Caudate nucleus (tissue), 63 donors: ENCODE measurements at places on chromosomes 2 and 18.

DNA sequence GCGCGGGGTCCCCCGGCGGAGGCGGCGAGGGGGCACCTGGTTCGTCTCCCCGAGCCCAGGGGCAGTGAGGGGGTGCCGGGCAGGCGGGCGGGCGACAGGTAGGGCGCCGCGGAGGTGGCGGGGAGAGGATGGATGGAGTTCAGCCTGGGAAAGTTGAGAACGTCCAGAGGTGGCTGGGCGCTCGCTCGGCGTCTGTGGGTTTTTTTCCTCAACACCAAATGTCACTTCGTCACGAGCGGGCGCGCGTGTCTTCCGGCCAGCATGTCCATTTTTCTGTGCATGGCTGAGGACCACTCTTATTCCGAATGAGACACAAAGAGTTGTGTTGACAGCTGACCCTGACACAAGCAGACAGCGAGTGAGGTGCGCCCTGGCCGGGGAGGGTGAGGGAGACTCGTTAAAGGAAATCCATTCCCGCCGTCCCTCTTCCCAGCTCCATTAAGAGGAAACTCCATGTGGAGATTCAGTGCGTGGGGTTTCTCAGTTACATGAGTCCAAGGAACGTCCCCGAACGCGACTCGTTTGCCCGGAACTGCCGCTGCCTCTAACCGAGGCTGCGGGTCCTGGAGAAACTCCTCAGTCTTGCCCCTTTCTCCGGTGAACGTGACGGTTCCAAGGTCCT lies 859 bp downstream of the GREB1L start:
- DNase-seq, result peak; percentile 10

- DNase-seq, result no peak
Measured at GRCh38 chr2:182230561-182230960, 196.3 kb downstream of the PDE1A start.

GRCh38 chr2:72883356-72883962 lies 3.7 kb upstream of the SPR start:
- DNase-seq, result no peak

GRCh38 chr18:44799382-44799906 lies 118.8 kb downstream of the SETBP1 start:
- no peak for DNase-seq

DNA sequence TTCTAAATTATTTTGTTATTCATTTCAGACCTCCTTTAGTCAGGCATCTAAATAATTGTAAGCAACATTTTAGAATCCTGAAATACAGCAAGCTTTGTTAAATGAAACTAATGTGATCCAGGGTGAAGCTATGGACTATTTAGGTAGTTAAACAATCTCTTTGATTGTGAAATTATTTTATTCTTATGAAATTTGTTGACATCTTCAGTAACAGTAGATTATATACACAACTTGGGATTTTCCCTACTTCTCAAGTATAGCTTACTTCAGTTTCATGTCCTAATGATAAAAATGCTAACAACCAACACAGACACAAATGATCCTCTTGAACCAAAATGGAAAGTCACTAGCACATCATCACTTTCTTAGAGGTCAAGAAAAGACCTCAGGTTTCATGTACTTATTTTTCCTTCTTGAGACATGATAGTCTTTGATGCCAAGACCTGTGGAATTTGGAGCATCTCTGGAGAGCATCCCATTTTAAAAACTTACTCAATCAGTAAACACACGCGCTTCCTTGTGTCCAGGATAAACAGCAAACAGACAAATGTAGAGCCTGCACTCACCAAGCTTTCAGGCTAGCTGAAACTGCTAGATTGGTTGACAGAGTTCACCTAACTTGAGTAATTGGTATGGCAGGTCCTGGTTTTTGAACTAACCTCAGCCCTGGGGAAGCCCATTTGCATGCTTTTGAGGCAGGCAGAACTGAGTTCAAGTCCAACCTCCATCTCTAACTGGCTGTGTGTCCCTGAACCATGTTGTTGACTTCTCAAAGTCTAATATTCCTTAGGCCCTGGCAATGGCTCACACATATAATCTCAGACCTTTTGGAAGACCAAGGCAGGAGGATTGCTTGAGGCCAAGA lies 47.8 kb downstream of the KCTD18 start:
- DNase-seq, result no peak

GRCh38 chr2:159817283-159817682 lies 19.3 kb upstream of the CD302 start:
- DNase-seq, result no peak

- DNase-seq, result no peak
Measured at GRCh38 chr2:16526193-16526592, 139.4 kb downstream of the CYRIA start.

GRCh38 chr2:234680688-234681619 lies 184.1 kb upstream of the ARL4C start:
- no peak for DNase-seq

- no peak for DNase-seq
Measured at GRCh38 chr2:59713577-59713976, 839.9 kb downstream of the BCL11A start.

GRCh38 chr18:54222922-54223567 lies 1.4 kb downstream of the MBD2 start:
- peak; percentile 40 for DNase-seq

- no peak for DNase-seq
Measured at GRCh38 chr2:191638079-191638801, 39.7 kb upstream of the NABP1 start.

GRCh38 chr18:8153887-8154583 lies 455.2 kb upstream of the RAB12 start:
- no peak for DNase-seq

GRCh38 chr2:86068136-86068588 lies 37.5 kb downstream of the POLR1A start:
- no peak for DNase-seq

DNA sequence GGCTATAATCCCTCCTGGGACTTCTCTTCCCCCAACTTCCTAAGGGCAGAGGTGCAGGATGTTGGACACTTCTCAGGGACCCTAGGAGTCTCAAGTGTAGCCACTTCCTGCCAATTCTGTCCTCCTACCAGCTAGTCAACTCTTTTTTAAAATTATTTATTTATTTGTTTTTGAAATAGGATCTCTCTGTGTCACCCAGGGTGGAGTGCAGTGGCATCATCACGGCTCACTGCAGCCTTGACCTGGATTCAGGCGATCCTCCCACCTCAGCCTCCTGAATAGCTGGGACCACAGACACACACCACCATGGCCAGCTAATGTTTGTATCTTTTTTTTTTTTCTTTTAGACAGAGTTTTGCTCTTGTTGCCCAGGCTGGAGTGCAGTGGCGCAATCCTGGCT lies 11.5 kb downstream of the SFTPB start:
- DNase-seq, result no peak

DNA sequence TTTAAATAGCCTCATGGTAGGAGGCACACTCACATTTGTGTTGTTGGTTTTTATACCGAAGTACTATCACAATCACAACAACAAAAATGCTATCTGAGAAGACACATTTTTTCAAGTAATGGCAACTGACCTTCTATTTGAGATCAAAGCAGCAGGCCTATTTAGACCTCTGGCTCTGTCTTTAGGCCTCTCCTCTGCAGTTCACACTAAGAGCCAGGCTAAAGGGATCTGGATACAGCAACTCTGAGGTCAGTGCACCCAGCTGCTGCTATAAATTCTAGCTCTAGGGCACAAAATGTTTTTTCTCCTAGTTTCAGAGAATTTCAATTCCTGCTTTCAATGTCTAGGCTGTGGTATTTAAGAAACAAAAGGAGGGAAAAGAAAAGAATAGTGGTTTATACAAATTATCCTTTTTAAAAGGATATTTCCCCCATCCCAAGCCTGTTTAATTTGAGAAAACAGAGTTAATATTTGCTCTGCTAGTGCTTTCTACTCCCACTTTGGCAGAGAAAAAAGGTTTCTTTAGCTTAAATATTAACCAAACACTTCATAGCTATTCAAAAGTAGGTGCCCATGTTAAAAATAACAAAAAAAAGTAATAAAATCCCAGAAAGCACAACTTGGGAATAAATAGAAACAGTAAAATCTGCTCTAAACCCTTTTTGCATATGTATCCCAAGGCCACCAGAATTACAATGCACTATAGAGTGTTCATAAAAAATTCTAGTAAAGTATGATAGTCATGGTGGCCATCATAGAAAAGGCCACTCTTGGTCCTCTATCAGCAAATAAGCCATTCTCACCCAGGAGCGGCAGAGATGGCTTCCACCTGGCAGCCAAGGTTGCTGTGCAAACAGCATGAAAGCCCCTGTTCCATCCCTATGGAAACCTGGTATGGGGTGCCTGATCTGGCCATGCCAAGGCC lies 293.6 kb upstream of the SESTD1 start:
- DNase-seq, result no peak

DNA sequence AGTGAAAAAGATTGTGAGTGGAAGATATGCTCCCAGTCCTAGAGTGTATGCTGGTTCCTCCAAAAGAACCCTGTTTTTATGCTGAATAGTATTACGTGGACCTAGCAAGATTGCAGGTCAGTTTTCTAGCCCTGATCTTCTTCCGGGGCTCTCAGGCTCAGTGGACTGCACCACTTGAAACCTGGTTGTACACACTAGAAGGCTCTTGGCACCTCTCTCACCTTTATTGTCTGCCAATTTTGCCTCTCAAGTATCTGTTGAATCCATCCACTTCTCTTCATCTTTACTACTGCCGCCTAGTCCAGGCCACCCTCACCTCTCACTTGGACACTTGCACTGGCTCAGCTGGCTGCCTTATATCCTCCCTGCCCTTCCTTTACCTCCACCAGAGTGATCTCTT lies 16.8 kb downstream of the TTC39C start:
- no peak for DNase-seq

DNA sequence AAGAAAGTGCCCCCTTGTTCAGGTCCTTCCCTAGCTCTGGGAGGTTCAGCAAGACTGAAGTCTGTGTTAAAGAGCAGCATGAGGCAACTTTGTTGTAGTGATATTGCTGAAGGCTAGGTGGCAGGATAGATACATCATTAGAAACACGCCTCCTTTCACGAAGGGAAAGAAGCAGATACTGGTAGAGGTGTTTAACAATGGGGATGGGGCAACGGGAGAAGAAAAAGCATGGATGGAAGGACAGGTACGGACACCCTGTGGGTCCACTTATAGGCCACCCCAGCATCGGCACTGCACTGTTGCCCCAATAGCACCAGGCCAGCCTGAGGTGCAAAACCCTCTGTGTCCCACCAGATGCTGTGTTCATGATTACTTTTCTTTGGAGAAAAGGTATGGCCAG lies 3.5 kb upstream of the IGFBP5 start:
- no peak for DNase-seq

DNA sequence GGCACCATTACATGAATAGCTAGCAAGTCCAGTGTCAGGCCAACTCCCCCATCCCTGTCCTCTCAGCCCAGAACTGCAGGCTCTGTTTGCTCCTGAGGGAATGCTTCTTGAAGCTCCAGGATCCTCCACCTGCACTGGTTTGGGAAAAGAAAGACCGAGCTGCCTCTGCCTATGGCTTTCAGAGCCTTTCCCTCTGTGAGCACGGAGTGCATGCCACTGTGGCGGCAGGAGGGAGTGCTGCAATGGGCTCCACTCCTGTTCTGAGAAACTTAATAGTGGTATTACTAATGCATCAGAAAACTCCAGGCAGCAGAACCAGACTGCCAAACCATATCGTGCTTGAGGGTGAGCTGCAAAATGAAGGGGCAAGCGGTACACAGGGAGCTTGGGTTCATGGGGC lies 271.8 kb downstream of the SRBD1 start:
- no peak for DNase-seq

- no peak for DNase-seq
Measured at GRCh38 chr18:25516121-25516520, 164.2 kb upstream of the ZNF521 start.

DNA sequence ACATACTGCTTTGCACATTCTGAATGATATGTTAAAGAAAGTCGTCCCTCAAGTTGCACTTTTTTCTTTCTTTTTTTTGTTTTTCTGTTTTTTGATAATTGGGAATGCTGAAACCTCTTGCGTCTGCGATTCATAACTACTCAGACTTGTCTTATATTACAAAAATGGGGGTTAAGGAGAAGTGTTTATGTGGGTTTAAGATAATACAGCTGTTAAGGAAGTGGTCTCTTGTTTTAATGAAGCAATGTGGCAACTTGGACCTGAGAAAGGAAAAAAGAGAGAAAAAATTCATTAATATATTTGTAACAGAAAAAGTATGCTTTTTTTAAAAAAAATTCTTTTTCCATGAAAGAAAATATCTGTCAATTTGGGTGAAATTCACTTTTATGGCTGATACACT lies 268.5 kb upstream of the CCDC68 start:
- no peak for DNase-seq

GRCh38 chr2:123906361-123906760 lies 118.7 kb upstream of the CNTNAP5 start:
- no peak for DNase-seq
